ENCODE measurements at places on chromosomes 12 and 14.

- peak; percentile 60 for DNase-seq
Measured at GRCh38 chr14:91399868-91400640, 17.6 kb downstream of the CCDC88C start.

- DNase-seq = no peak
Measured at GRCh38 chr14:47439953-47440352, 235.5 kb downstream of the MDGA2 start.

DNA sequence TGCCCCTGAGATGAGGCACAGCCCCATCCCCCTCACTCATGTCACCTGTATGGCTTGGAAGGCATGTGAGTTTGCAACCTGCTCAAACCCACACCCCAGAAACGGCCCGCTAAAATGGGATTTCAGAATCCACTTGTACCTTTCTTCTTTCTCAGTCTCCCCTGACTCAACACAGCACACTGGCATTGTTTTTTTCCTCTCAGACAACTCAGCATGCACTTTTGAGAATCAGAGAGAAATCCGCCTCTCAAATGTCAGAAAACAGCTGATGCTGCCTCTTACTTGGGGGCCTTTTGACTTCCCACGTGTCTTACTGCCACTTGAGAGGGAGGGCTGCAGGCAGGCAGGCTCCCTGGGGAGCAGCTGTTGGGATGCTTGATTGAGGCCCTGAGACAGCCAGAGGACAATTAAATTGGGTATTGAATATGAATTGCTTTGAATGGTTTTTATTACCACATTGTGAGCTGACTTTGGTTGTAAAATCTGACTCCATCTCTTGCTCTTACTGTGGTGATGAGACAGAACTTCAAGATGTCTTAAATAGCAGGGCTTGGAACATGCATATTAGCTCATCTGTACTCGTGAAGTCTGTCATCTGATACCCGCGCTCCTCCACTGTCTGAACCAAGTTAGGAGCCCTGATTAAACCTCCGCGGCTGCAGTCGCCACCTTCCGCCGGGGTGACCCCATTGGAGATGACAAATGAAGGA lies 96.6 kb downstream of the APAF1 start:
- no peak for DNase-seq

- DNase-seq = no peak
Measured at GRCh38 chr14:35766700-35767082, 42.4 kb downstream of the RALGAPA1 start.

GRCh38 chr12:132248453-132249167 lies 80.8 kb downstream of the GALNT9 start:
- no peak for DNase-seq

- DNase-seq = no peak
Measured at GRCh38 chr12:60123557-60123956, 527.7 kb downstream of the SLC16A7 start.

DNA sequence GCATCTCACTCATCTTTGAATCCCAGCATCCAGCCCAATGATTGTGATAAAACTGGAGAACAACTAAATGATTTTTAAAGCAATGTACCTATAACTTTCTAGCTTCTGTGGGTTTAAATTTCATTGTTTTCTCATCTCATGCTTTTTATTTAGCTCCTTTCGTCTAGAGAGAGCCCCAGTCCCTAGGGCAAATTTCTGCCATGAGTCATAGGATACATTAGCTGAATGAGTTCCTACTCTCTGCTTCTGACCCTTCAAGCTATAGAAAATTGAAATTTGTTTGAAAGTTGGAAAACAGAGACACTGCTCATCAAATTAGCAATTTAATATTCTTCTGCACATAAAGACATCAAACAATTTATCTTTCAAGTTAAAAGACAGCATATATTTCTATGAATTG lies 113.9 kb downstream of the KIF21A start:
- DNase-seq = no peak

DNA sequence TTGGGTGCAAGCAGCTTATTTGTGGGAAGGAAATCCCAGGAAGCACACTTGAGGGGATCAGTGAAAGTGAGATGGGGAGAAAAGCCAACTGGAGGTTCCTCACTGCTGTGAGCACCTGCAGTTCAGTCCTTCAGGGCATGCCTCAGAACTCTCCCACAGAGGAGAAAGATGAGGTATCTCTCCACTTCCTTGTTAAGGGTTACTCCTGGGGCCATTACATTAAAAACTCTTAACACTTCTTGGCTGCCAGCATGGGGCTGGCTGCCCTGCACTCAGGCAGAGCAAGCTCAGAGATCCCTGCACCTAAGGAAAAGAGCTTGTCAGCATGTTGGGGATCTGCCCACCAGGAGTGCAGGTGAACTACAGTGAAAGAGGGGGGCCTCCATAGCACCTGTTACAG lies 28.8 kb downstream of the FERMT2 start:
- DNase-seq = no peak

DNA sequence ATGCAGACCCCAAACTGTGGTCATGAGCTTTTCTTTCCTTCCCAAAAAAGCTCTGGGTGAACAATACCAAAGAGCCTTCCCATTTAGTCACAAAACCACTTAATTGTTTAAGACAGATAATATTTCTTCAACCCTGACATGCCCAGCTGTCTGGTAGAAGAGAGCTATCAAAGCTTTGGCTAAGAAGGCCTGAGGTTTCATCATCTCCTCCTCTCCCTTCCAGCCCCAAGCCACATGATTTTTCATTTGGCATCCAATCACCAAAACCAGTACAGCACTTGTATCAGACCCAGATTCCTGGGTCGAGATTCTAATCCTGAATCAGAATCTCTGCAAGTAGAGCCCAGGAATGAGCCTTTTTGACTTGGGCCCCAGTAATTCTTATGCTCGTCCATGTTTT lies 199.6 kb upstream of the TMEM260 start:
- DNase-seq = no peak

DNA sequence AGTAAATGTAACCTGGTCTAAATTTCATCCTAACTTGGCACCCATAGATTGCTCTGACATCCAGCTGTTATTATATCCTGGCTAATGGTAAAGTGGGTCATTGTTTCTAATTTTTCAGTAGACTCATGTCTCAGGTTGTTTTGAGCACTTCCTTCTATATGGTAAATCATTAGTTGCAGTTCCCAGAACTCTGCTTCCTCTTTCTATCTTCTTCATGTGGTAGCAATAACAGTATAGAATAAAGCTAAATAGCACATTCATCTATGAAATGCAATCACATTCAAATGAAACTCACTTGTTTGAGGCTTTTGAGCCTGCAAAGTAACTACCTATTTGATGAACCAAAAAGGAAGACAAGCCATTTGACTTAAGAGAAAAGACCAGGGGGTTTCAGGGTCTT lies 65.1 kb upstream of the GZMB start:
- DNase-seq = no peak

GRCh38 chr14:102028733-102029132 lies 58.1 kb downstream of the HSP90AA1 start:
- DNase-seq = no peak

DNA sequence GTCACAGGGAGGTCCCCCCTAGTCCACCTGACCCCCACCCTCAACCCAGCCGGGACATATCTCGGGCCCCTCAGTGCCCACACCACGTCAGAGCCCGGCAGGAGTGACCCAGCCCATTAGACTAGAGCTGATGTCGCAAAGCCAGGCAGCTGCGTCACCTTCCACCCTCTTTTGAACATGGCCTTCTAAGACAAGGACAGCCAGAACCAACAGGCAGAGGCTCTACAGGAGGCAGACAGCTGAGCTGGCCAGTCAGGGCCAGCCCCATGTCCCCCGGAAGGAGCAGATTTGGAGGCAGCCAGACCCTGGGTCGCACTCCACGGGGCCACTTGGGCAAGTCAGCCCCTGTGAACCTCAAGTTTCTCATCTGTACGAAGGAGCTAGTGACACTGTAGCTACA lies 44.1 kb downstream of the SCARB1 start:
- no peak for DNase-seq

DNA sequence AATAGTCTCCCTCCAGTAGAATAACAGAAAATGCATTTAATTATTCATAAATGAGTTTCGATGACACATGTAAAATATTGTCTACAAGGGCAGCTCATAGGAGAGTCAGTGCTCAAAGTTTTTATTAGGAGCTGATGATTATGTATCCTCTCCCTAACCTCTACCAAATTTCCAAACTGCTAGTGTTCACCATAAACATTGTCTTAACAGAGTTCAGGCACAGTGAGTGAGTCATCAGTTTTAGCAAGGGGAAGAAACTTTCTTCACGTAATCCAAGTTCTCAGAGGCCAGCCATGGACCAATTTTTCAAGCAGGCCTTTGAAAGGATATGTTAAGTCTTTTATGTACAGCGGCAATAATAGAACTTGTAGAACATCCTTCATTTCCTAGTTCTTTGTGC lies 649.2 kb upstream of the MIS18BP1 start:
- DNase-seq = no peak

- DNase-seq = no peak
Measured at GRCh38 chr14:58732387-58732786, 94.6 kb downstream of the DACT1 start.

Measured in activated naive CD8-positive, alpha-beta T cell treated with anti-CD3 and anti-CD28 coated beads, Interleukin-2, amount 10 ng/mL, durations not matched to agents 7 days and 5 days (primary cell).